WTC11 (cell line): ENCODE measurements at places on chromosomes 16 and 17. TPM values are rescaled to one million over a fixed set of nuclear protein-coding genes. Genes with fewer than 3 reads are reported as not detected.

Gene CRYBA1
- not detected in 3 replicates for total RNA-seq

DNA sequence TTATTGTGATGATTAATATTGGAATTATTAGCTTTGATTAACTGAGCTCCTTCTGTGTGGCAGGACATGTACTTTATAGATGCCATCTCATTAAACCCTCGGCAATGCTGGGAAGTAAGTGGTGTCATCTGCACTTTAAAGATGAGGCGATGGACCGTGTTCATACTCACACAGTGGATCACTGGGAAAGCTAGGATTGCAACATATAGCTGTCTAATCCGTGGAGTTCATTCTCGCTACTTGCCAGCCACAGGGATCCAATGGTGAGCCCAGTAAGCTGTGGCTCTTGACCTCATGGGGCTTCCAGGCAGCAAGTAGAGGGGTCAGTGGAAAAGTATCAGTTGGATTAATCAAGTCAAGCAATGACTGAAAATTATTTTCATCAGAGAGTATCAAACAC lies 587.9 kb downstream of the CDH13 start:
- H3K27me3 ChIP-seq, result no peaks in the 10 kb centered on the region; the same call in 1 of the 2 replicates
- no peak for DNase-seq
- no peak overlapping the region for H3K4me3 ChIP-seq
- H3K27ac ChIP-seq, result no peak overlapping the region
- H3K36me3 ChIP-seq, result peaks cover 2% of the 10 kb centered on the region; the same call in 1 of the 2 replicates

DNA sequence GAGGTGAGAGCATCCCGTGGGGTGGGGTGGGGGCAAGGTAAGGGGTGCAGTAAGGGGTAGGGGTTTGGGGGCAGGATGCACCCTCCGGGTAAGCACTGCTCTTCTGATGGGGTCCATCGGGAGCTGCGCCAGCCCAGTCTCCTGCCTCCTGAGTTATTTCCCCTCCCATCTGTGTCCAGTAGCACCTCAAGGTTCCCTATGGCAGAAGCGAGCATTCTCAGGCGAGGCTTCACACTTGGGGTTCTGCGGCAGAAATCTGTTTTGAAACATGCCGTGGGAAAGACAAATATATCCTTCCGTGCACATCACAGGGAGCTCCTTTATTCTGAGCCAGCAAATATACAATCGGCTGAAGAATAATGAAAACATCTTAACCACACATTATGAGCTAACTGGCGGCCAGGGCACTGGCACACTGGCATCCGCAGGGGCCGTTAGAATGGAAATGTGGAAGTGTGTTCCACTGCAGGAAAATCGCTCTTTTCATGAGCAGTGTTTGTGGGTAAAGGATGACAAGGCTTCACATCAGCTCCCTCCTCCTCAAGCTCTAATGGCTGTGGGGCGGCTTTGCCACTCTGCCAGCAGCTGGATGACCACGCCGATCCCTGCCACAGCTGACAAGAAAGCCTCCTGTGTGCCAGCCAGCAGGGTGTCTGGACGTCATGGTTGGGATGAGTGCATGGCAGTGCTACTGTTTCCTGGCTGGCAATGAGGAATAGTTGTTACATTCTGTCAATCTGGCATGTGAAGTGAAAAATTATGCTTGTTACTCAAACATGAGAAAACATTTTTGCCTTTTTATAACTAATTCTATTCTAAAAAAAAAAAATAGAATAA lies 20.0 kb downstream of the MTHFSD start:
- H3K4me3 ChIP-seq, result no peak overlapping the region
- no peaks in the 10 kb centered on the region for H3K4me1 ChIP-seq
- H3K27me3 ChIP-seq, result no peaks in the 10 kb centered on the region
- DNase-seq, result no peak

GRCh38 chr17:8001976-8002720 lies at the start of gene GUCY2D:
Gene GUCY2D (plus strand): TSS chr17:8002615. CDS start chr17:8003048, 433 bp downstream.
- no peak for DNase-seq
- H3K27me3 ChIP-seq, result peaks cover 66% of the 10 kb centered on the region
- peak within 1 kb of the TSS; percentile 56 for H3K4me3 ChIP-seq

DNA sequence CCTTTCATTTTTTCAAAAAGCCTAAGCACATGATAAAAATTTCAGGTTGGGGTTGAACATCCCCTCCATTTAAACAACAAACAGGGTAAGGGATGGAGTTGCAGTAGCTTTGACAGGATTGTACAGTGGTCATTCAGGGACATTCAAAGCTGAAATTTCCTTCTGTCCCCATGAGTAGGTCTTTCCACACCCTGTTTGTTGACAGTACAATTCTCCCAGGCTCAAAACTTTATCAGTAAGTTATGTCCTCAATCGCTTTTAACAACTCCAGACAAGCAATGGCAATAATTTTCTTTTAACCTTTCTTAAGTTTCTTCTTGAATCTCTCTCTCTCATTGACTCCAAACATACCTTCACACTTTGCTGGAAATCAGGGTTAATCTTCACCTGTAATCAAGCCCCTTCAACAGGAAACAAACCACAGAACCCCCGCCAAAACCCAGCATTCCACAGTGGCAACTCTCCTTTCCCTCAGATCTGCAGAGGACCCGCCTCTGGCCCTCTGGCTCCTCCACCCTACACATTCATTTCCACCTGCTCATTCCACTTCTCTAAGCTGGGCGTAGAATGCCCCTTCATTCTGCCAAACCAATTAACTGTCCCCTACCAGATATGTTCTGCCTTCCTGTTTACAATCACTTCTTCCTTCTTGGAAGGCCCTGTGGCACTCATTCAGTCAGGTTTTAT lies 20.7 kb downstream of the TXNDC11 start:
- 0 out of 2 replicates have a peak overlapping the region, but pooled peaks have one; percentile 15 for H3K27ac ChIP-seq
- H3K4me3 ChIP-seq, result no peak overlapping the region
- peaks cover 9% of the 10 kb centered on the region for H3K4me1 ChIP-seq
- peaks cover 22% of the 10 kb centered on the region for H3K36me3 ChIP-seq
- no peak for DNase-seq

Gene SYNGR3
- total RNA-seq, result 41.5 to 53.5 TPM (median 51.2 TPM) in 3 replicates

DNA sequence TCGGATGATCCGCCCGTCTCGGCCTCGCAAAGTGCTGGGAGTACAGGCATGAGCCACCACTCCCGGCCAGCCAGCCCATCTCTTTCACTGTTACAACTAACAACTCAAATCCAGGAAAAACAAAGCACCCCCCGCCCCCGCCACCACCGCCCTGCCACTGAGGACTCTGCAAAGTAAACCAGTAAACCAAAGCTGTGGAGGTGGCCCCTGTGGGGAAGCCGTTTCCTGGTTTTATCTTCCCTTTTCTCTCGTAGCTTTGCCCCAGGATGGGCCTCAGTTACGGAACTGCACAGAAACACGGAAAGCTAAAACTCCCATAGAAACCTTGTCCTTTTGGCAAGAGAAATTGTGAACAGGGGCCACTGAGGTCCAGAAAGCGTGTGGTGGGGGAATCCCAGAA lies 17.5 kb downstream of the CHMP6 start:
- no peak overlapping the region for H3K27ac ChIP-seq
- DNase-seq, result no peak

DNA sequence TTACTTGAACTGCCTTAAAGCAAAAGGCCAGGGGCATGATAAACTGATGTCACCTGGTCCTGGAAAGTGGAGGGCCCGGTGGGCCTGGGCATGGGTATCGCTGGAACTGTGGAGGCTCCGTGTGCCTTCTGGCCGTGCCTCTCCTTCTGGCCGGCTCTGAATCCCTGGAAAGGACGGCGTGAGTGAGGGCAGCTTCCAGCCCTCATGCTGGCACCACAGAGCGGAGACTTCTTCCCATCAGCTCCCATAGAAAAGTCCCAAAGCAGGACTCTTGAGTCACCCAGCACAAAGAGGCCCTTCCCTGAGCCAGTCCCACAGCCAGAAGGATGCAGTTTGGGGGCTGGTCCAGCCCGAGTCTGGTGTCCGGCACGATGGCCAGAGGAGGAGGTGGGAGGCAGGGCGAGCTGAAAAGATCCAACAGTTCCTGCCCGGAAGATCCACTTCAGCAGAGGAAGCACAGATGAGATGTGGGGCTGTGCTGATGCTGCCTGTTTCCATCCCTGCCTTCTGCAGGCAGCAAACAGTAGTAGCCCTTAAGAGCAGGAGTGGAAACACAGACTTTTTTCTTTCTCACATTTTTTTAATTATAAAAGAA lies 7.8 kb downstream of the GAA start:
- H3K4me1 ChIP-seq, result peaks cover 6% of the 10 kb centered on the region; the same call in 1 of the 2 replicates
- peak; percentile 4 for DNase-seq
- no peaks in the 10 kb centered on the region for H3K27me3 ChIP-seq
- peak overlapping the region; percentile 23; the same call in 1 of the 2 replicates for H3K27ac ChIP-seq

GRCh38 chr17:62653826-62654761 lies 26.6 kb downstream of the MRC2 start:
- peak overlapping the region; percentile 85 for H3K4me3 ChIP-seq
- H3K4me1 ChIP-seq, result peaks cover 31% of the 10 kb centered on the region
- peak; percentile 16 for DNase-seq
- H3K36me3 ChIP-seq, result peaks cover 5% of the 10 kb centered on the region; the same call in 1 of the 2 replicates
- peaks cover 10% of the 10 kb centered on the region for H3K27me3 ChIP-seq

- H3K27me3 ChIP-seq, result no peaks in the 10 kb centered on the region
- no peak overlapping the region for H3K4me3 ChIP-seq
- no peaks in the 10 kb centered on the region for H3K36me3 ChIP-seq
- no peak overlapping the region for H3K27ac ChIP-seq
- peaks cover 11% of the 10 kb centered on the region for H3K4me1 ChIP-seq
Measured at GRCh38 chr16:12546918-12547607, 256.6 kb downstream of the CPPED1 start.

Gene PTX4
- 0.16 to 0.26 TPM (median 0.18 TPM) in 3 replicates for total RNA-seq

Gene KCNJ18
- total RNA-seq, result not detected in 3 replicates

DNA sequence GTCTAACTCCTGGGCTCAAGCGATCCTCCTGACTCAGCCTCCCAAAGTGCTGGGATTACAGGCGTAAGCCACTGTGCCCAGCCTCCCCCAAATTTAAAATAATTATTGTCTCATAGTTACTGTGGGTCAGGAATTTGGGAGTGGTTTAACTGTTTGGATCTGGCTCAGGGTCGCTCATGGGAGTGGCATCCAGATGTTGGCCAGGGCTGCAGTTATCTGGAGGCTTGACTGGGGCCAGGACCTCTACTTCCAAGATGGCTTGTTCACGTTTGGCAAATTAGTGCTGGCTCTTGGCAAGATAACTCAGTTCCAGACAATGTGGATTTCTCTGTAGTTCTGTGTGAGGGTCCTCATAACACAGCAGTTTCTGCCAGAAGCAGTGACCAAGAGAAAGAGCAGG lies 8.0 kb downstream of the TEN1 start:
- H3K4me1 ChIP-seq, result peaks cover 26% of the 10 kb centered on the region
- peak overlapping the region; percentile 82; the same call in 1 of the 2 replicates for H3K27ac ChIP-seq
- no peak overlapping the region for H3K4me3 ChIP-seq
- H3K27me3 ChIP-seq, result no peaks in the 10 kb centered on the region

Gene SEPTIN12
- not detected in 3 replicates for total RNA-seq

DNA sequence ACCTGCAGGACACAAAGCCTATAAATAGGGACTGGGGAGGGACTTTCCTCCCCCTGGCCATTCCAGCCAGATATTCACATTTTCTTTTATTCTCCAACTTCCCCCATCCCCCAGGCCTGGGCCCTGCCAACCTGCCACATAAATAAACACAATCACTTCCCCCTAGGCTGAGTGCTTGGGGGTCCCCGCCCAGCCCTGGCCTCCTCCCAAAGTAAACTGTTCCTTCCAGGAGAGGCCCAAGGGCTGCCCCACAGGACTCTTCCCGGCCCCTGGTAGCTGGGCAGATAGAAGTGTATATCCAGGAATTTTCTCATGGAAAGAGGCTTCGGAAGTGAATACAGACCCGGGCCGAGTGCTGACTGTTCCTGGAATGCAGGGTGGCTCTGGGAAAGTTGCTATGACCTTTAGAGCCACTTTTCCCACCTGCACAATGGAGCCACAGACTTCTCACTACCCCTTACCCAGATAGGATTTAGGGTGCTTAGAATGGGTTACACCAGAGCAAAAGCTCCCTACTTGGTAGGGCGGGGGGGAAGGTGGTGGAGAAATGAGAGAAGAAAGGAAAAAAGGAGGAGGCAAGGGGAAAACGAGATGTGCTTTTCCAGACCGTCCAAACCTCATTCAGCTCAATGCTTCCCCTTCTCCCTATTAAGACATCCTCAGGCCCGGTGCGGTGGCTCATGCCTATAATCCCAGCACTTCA lies 8.5 kb downstream of the CSF3 start:
- no peak for DNase-seq
- no peak overlapping the region for H3K27ac ChIP-seq
- H3K27me3 ChIP-seq, result no peaks in the 10 kb centered on the region
- H3K36me3 ChIP-seq, result peaks cover 35% of the 10 kb centered on the region
- H3K4me1 ChIP-seq, result peaks cover 9% of the 10 kb centered on the region
- no peak overlapping the region for H3K4me3 ChIP-seq

DNA sequence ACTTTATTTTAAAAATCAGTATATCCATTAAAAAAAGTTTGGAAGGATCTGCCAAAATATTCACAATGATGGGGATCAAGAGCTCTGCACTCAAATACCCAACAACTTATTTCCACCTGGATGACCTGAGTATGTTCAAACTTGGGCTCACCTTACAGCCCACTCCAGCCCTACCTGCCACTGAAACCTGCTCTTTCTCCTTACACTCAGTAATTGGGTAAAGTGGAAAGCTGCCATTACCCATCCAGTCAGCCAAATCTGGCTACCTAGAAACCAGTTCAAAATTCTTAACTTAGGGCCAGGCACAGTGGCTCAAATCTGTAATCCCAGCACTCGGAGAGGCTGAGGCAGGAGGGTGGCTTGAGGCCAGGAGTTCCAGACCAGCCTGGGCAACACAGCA lies 9.6 kb downstream of the VPS53 start:
- peaks cover 17% of the 10 kb centered on the region for H3K36me3 ChIP-seq
- DNase-seq, result no peak
- no peaks in the 10 kb centered on the region for H3K27me3 ChIP-seq
- no peaks in the 10 kb centered on the region for H3K4me1 ChIP-seq
- H3K27ac ChIP-seq, result no peak overlapping the region

GRCh38 chr16:86143666-86144065 lies 244.7 kb downstream of the IRF8 start:
- H3K36me3 ChIP-seq, result no peaks in the 10 kb centered on the region
- H3K27me3 ChIP-seq, result no peaks in the 10 kb centered on the region; the same call in 1 of the 2 replicates
- H3K4me3 ChIP-seq, result no peak overlapping the region
- DNase-seq, result no peak

- peaks cover 35% of the 10 kb centered on the region for H3K4me1 ChIP-seq
- peak within 1 kb of the TSS; percentile 66 for H3K27ac ChIP-seq
- H3K36me3 ChIP-seq, result peaks cover 4% of the 10 kb centered on the region
- DNase-seq, result peak; percentile 72
- H3K27me3 ChIP-seq, result peaks cover 34% of the 10 kb centered on the region
- H3K4me3 ChIP-seq, result peak within 1 kb of the TSS; percentile 75
Measured at GRCh38 chr16:66549284-66550131, at the start of gene TK2. Gene TK2 (minus strand): TSS chr16:66550122. CDS start chr16:66550061, 61 bp downstream.

Gene OTOA
- 0.07 to 0.11 TPM (median 0.07 TPM) in 3 replicates for total RNA-seq

DNA sequence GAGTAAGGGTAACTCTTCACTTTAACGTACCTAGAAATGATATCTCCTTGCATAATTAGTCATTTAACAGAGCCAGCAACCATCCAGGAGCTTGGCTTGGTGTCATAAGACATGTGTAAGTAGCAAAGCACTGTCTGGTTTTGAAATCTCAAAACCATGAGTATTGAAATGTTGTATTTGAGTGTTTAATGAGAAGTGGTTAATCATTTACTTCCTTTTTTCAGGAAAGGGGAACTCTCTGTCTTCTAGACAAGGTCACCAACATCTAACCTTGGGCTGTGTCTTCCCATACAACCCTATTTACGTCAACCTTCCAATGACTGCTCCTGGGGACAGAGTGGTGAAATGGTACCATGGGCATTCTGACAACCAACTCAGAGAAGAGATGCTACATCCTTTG lies 27.1 kb downstream of the PMP22 start:
- peaks cover 5% of the 10 kb centered on the region for H3K4me1 ChIP-seq
- no peak for DNase-seq
- H3K27me3 ChIP-seq, result no peaks in the 10 kb centered on the region; the same call in 1 of the 2 replicates
- H3K4me3 ChIP-seq, result no peak overlapping the region
- no peak overlapping the region for H3K27ac ChIP-seq
